ENCODE measurements at places on chromosomes 11 and 22. TPM values are rescaled to one million over a fixed set of nuclear protein-coding genes. Genes with fewer than 3 reads are reported as not detected.

- DNase-seq = no peak
Measured at GRCh38 chr22:37228106-37229011, 15.7 kb downstream of the RAC2 start.

GRCh38 chr22:30000566-30000965, 79.7 kb upstream of the HORMAD2 start:
- DNase-seq = peak; percentile 11

DNA sequence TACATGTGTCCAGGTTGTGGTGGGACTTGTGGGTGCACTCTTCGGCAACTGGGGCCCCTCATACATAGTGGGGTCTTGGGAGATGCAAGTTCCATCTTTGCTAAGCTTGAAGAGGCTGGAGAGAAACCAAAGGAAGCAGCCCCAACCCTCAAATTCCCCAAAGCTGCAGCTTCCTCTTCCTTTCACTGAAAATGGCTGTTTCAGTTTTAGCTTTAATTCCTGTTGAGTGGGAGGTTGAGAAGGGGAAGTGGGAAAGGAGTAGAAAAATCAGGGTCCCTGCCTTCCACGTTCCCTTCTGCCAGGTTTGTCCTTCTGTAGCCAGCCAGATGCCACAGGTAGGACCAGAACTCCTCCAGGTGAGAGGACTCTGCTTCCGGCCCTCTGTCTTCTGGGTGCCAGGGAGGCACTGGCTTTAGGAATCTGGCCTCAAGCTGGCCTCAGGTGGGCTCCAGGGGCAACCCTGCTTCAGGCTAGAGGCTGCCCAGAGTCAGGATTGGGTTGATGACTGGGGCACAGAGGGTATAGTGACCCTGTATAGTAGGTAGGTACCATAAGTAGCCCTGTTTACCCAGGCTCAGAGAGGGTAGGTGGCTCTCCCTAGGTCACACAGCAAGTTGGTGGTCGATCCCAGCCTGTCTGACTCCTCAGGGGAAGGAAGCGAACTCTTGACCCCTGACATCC, 16.2 kb downstream of the P2RY6 start:
- no peak for DNase-seq

MPEG1 gene
- not detected for total RNA-seq

NAV2 gene
- total RNA-seq = 6.5 TPM

HBE1 gene
- total RNA-seq = not detected
